ENCODE measurements at places on chromosomes 5 and 9.

DNA sequence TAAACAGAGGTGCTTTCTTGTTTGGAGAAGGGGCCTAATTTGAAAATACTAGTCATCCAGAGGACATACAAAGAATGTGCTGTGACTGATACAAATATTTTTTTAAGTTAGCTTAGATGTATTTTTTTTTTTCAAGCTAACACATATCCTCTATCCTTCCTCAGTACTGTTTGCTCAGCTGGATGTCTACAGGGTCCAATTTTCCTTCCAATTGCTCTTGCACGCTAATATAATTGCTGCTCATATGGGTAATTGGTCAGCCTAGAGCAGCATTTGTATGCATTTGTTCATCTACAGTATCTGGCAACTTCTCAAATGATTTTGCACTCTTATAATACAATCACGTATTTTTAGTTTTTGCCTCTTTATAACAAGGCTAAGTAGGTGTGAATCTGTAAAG is 84.7 kb downstream of the ZDHHC21 start:
- DNase-seq, result no peak

DNA sequence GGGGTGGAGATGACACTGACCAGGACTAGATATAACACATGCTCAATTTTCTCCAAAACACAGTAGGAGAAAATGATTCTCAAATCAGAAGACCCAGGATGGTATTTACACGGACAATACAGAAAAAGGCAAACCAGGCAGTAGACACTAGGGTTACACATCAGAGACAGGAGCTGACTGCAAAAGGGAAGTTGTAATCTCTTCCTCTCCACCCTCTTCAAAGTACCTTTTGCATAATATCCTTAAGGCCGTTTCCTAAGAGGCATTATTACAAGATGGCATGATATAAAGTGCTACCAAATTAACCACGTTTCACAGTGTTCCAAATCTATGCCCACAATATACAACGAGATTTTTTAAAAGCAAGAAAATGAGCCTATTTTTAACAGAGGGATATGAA is 39.2 kb downstream of the YIPF5 start:
- DNase-seq, result no peak

DNA sequence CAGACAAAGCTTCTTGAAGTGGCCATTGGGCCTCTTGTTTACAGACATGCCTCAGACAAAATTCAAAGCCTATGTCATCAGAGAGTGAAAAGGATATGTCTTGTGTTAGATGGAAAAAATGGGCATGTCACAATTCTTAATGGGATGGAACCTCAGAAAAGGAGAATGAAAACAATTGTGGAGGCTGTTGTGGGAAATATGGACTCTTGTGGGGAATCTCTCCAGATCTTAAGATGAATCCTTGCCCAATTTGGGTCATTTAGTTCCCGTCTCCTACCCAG is 19.5 kb downstream of the SLC22A5 start:
- DNase-seq, result peak; percentile 14

DNA sequence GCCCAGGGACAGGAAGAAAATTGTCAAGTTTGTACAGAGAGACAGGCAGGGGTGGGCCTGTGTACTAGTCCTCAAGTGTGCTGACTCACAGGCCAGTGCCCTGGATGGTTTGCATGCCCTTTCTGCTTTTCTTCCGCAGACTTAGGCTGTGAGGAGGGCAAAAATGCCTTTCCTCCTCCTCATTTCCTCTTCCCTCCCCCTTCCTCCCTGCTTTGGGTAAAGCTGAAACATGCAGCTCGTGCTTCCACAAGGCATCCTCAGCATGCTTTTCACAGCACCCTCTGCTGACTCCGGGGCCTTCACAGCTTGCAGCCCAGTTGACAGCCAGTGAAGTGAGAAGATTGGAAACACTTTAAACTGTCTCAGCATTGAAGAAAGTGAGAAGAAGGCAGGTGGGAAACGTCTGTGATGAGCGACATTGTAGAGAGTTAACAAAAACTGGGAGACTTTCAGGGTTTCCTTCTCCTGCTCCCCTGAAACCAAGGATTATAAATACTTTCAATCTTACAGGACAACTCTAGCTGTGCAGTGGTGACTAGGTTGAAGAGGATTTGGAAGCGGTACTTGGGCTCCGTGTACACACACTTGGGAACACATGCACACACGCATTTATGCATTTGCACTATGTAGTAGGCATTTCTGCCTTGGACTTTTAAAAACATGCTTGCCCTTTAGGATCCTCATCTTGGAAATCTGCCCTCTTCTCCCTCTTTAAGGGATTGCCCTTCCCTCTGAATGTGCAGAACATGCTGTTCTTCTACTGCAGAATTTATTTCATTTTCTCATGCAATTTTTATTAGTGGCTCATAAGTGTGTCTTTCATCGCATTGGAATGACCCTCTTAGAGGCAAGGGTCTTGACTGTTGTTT is 138.8 kb downstream of the GRIA1 start:
- DNase-seq, result peak; percentile 99

DNA sequence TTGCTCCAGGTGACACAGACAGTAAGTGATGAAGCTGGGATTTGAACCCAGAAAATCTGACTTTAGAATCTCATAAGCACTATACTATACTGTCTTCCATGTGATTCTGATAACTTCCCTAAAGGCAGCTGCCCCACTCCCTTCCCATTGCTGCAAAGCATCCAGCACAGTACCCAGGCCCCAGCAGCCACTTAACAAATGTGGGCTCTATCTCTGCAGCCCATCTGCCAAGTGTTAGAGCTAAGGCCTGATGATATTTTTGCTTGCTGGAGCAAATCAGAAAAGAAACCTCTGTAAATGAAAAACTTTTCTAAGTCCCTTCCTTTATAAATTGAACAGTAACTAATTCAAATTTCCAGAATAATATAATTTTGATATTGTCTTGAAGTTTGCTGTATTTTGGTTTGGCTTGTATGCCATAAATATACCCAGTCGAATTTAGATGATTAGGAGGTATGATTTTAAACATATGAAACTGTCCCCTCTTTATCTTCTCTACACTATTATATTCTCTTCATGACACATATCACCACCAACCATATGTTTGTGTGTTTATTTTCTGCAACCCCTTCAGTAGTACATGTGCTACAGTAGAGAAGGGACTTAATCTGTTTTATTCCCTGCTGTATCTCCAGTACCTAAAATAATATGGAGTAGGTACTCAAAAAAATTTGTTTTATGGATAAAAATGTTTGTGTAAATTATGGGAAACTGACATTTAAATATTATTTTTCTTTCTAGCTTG is 63.8 kb downstream of the SMIM15 start:
- no peak for DNase-seq

DNA sequence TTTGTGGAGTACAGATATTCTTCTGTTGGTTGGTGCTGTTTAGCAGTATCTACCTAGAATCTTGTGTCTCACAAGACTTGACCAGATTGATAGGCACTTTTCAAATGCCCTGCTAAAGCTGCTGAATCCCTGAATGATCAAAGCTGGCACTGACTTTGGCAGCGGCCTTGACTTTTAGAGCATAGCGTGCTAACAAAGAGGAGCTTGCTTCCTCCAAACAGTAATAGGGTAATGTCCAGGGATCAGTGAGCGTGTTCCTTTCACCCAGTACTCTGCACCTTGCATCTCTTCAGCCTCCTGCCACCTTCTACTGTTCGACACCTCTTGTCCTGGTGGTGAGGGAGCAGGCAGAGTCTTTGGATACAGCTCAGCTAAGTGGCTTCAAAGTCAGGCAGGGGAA is 100.8 kb downstream of the IQGAP2 start:
- no peak for DNase-seq

- no peak for DNase-seq
These were observed 307.0 kb downstream of the EFNA5 start for GRCh38 chr5:107363768-107364167.

DNA sequence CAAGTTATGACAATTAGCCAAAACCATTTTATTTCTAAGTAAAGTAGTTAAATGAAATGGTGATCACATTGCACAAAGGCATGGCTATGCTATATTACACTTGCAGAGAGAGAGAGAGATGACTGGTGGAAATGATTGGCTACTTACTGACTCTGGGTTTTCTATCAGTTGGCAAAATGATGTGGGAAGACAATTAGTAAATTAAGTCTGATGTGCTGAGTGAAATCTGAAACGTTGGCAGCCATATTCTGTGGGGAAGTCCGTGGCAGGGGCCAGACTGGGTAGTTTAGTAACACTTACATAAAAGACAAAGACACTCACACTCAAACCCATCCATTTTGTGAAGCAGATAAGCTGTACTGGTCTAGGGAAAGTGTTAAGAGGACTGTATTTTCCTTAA is 61.6 kb downstream of the ANXA1 start:
- no peak for DNase-seq

- DNase-seq, result no peak
These were observed 25.0 kb upstream of the FREM1 start for GRCh38 chr9:14935106-14935751.

GRCh38 chr9:89789922-89790510 is 185.2 kb downstream of the GADD45G start:
- DNase-seq, result no peak

- DNase-seq, result no peak
These were observed 14.8 kb upstream of the FSTL4 start for GRCh38 chr5:133627180-133627579.

DNA sequence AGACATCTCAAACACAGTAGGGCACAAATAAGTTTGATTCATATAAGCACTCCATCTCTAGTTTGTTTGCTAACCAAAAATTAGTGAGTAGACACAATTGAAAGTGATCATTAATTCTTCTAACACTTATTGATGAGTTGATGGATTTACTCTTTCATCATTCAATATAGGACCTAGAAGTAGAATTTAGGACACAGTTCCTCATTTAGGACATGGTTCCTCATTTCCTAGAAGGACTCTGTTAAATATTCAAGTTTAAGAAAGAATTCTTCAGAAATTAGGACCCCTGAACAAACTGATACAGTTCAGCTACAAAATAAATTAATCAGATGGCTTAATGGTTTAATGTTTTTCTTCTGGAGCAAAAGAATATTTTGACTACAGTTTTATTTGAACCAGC is 143.5 kb upstream of the PRR16 start:
- DNase-seq, result no peak

DNA sequence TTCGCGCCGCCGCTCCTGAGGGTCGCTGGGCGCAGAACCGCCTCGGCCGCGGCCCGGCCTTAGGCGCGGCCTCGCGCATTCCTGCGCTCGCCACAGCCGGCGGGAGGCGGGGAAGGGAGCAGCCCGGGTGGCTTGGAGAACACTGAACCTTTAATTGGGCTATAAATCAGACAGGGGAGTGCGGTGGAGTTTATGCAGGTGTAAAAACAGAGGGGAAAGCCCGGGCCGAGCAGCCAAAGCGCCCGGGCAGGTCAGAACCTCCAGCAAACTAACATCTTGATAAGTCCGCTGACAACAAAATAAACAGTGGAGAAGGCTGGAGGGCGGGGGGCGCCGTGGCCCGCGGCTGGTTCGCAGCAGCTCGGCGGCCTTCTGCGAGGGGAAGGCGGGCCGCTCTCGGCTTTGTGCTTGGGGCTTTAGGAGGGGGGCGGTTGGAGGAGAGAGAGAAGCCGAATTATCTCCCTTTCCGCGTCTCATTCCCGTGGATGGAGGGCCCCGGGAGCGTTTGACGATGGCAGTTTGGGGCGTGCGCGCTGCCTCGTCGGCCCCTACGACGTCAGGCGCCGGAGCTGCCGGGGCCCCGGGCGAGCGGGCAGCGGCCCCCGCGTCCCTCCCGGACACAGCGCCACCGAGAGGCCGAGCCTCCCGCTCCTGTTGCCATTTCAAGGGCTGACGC is 11.3 kb downstream of the FOXD1 start:
- DNase-seq, result peak; percentile 85

DNA sequence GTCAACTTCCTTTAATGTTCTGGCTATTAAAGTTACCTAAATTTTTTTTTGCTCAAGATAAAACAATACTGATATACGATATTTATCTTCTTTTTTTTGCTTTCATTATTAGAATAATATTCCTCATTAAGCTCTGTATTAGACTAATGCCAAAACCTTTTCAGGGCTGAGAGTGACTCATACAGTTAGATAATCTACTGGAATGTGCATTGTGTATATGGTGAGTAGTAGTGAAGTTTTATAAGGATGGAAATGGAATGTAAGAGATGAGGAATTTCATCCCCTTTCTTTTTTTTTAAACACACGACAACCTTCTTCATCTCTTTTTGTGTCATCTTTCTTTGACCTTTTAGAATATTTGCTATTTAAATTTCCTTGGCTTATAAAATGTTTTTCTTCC is 268.6 kb downstream of the ISL1 start:
- DNase-seq, result peak; percentile 11

DNA sequence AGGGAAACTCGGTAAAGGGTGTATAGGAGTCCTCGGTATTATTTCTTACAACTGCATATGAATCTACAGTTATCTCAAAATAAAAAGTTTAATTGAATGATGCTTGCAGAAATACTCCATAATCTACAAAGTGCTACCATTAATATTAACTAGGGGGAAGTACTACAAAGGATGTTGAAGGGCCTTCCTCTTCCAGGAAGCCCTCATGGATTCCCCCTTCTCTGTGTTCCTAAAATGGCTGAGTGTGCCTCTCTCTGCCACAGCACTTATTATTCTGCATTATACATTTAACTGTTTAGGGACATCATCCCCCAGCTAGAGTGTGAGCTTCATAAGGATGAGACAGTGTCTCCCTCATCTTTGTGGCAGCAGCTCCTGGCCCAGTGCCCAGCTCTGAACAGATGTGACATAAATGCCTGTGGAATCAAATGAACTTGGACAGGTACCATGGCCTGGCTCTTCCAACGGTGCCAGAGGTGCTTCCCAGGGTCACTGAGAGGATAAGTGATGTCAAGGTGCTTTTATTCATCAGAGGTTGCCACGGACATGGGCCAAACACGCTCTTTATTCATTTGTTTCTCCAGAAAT is 99.5 kb downstream of the PAX5 start:
- no peak for DNase-seq

DNA sequence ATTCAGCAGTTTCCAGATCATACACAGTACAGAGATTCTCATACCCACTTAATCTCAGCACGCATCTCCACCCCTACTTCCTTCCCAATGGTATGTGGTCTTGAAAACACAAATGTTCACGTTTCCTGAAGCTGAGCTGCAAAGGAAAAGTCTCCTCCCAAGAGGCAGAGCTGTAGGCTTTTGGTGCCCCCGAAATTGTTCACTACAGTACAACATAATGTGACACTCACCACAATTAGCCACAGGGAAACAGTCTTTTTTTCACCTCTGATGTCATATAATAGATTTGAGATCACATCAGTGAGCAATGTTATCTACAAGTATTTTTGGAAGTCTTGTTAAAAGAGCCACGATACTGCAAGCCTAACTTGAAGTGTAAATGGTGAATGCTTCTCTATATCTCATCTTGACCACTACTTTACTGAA is 40.2 kb downstream of the NFIB start:
- DNase-seq, result peak; percentile 28

- peak; percentile 12 for DNase-seq
These were observed 72.1 kb upstream of the ZNF618 start for GRCh38 chr9:113803811-113804589.

DNA sequence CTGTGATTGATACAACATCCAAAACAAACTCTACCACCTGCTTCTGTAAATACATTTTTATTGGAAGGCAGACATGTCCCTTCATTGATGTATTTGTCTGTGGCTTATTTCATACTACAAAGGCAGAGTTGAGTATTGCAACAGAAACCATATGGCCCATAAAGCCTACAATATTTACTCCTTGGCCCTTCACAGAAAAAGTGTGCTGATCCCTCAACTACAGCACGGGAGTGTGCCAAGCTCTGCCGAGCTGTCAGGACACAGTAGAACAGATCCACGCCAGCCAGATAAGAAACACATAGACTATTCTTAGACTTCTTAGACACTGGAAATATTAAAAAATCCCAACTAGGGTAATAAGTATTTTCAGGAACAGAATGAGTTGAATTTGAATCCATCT is 13.2 kb downstream of the TICAM2 start:
- DNase-seq, result no peak
